ENCODE measurements at places on chromosomes 7 and 10.

- DNase-seq = no peak
Measured at GRCh38 chr10:60224066-60224705, 165.5 kb downstream of the ANK3 start.

DNA sequence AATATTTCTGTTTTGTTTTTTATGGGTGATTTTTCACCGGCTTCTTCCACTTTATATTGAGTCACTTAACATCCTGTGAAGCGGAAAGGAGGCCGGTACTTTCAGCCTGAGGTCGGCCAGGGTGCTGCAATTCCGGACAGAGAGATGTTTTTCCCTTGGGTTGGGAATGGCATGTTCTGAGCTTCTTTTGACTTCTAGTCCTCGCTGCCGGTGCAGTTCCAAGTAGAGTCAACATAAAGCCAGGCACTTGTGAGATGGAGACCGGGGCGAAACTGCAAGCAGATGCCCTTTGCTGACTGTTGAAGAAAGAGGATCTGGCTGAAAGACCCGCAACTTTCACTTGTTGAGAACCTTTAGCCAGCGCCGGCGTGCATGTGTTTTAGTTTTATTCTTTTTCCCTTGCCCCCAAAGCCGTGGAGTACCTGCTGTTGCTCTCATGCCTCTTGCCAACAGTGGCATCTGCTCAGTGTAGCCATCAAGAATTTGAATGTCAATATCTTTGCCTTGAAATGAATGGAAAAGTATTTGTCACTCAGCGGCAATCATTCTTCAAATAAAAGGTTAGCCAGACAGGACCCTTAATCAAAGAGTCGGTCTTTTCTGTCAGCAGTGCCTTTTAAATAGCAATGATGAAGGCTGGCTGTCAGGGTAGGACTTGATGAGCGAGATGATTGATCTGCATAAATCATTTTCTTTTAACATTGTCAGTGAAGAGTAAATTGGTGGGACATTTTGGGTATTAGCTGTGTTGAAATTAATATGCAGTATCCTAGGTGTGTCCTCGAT lies 351.2 kb downstream of the LRMDA start:
- no peak for DNase-seq

GRCh38 chr7:31146030-31146429 lies 93.9 kb downstream of the ADCYAP1R1 start:
- no peak for DNase-seq

DNA sequence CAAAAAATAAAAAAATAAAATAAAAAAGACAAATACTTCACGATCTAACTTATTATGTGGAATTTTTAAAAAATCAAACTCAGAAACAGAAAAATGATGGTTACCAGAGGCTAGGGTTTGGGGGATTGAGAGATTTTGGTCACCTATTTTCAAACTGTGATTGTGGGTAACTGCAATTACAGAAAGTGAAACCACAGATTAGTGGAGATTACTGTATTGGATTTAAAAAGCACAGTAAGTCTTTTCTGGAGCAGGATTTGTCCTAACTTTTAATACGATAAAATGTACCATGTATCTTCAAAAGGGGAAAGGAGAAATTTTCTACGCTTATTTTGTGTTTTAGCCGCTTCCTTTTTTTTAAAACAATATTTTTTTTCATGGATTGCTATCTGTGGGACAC lies 1204.9 kb upstream of the LRRTM3 start:
- DNase-seq = no peak

DNA sequence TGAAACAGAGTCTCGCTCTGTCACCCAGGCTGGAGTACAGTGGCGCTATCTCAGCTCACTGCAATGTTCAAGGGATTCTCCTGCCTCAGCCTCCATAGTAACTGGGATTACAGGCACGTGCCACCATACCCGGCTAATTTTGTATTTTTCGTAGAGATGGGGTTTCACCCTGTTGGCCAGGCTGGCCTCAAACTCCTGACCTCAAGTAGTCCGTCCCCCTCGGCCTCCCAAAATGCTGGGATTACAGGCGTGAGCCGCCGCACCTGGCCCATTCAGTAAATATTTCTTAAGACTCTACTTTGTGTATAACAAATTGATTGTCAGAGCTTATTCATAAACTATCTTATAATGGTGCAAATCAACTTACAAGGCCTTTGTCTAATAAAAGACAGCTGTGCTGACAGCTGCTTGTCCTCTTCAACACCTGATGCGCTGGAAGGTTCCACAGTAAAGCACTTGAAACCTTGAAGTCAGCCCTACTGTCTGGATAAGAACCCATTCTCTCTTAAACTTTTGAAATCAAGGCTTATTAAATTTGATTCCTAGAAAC lies 14.7 kb downstream of the ECHDC3 start:
- no peak for DNase-seq

DNA sequence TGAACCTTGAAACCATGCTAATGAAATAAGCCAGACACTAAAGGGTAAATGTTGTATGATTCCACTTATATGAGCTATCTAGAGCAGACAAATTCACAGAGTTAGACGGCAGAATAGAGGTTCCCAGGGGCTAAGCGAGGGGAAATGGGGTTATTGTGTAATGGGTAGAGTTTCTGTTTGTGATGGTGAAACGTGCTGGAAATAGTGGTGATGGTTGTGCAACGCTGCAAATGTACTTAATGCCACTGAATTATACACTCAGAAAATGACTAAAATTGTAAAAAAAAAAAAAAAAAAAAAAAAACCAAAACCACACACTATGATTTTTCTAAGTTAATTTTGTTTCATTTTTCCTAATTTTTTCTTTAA lies 30.0 kb downstream of the SFXN4 start:
- DNase-seq = no peak

DNA sequence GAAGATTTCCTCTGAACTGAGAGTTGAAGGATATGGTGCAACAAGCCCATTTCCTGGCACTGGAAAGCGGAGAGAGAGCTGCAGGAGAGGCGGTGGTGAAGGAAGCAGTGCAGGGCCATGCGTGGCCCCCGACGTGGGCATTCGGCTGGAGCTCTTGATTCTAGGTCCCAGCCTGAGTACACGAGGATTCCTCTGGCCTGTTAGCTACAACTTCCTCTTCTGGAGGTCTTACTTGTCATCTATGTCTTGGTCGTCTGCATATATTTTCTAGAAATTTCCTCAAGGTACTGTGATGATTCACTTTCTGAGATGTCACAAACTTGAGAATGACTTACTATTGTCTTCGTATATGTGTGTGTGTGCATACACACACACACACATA lies 59.2 kb upstream of the JAZF1 start:
- no peak for DNase-seq

GRCh38 chr10:120917521-120918250 lies 66.5 kb downstream of the WDR11 start:
- DNase-seq = no peak

DNA sequence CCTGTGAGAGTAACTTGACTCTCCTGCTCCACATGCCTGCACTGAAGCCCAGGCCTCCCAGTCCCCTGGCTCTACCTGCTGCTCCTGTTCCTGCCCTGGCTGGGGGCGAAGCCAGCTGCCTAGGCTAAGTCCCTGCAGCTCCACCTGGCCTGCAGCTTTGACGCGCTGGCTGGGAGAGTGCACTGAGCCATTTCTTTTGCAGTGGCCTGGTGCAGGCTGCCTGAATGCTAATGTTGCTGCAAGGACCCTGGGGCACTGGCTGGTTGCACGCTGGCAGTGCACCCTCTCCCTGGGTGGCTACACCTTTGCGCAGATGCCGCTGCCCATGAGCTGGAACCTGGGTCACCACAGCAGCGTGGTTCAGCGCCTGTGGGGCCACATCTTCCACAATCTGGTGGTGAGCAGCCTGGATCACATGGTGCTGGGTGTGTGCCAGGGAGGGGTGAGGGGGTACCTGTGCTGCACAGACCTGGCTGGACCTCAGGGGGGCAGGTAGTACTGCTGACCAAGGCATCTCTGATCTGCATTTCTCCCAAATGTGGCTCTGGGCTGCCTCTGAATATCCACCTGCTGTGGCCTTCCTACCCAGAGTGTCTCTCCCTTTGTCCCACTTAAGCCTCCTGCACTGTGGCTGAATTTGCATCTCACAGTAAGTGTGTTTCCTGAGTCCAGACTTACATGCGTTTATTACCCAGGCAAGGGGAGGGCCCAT lies 20.0 kb downstream of the IMPDH1 start:
- DNase-seq = no peak

DNA sequence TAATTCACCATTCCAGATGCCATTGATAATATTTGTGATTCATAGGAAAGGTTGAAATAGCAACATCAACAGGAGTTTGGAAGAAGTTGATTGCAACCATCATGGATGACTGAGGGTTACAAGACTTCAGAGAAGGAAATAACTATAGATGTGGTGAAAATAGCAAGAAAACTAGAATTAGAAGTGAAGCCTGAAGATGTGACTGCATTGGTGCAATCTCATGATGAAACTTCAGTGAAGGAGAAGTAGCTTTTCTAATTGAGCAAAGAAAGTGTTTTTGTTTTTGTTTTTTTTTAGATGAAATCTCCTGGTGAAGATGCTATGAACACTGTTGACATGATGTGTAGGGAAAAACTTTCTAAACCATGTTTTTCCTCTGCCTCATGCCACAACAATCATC lies 18.7 kb upstream of the CD36 start:
- no peak for DNase-seq

- no peak for DNase-seq
Measured at GRCh38 chr10:5897504-5897903, 7.5 kb downstream of the FBH1 start.

- no peak for DNase-seq
Measured at GRCh38 chr7:7614018-7614741, 26.4 kb upstream of the UMAD1 start.

- no peak for DNase-seq
Measured at GRCh38 chr7:132415259-132415658, 161.0 kb downstream of the PLXNA4 start.

DNA sequence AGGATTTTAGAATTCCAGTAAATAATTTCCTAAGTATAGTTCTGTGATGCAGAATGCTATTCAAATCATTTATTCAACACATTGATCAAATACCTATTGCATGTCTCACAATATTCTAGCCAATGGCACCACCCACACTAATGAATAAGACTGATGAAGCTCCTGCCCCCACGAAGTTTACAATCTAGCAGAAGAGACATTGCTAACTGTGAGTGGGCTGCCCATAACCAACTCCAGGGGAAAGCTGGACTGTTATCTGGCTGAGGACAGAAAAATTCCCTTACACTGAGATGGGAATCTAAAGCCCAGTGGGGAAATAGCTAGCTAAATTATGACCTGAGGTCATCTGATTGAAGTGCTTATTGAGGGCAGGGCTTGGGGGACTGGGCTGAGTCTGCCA lies 128.8 kb upstream of the LYZL2 start:
- DNase-seq = no peak

- no peak for DNase-seq
Measured at GRCh38 chr7:66246554-66247171, 41.5 kb downstream of the TPST1 start.

DNA sequence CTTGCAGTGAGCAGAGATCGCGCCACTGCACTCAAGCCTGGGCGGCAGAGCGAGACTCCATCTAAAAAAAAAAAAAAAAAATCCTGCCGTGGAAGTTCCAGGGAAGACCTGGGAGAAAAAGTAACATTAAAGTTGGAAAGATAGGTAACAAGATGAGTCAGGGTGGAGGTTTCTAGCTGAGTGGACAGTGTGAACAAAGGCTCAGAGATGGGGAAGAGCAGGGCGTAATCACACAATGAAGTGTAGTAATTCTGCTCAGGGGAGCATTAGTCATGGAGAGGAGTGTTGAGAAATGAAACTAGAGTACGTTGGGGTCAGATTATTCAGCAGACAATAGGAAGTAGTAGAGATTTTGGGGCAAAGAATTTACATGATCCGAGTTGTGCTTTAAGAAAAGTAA lies 21.6 kb upstream of the WASL start:
- DNase-seq = no peak

DNA sequence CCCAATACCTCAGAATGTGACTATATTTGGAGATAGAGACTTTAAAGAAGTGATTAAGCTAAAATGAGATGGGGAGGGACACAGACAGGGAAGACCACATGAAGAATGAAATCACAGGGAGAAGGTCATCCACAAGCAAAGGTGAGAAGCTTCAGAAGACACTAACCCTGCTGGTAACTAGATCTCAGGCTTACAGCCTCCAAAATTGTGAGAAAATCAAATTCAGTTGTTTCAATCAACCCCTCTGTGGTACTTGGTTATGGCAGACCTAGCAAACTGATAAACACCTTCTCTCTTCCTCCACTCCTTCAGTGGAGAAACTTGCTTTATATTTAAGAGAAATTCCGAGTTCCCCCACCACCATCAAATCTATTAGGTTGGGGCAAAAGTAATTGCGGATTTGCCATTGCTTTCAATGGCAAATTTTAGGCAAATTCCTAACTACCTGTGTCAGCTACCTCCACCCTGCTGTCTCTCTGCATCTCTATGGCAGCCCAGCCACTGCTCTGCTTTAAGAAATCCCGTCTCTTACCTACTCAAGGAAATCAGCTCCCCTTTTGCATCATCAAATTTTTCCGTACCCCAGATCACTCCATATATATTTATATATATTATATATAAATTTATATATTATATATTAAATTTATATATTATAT lies 38.2 kb downstream of the SEMA3E start:
- DNase-seq = no peak

DNA sequence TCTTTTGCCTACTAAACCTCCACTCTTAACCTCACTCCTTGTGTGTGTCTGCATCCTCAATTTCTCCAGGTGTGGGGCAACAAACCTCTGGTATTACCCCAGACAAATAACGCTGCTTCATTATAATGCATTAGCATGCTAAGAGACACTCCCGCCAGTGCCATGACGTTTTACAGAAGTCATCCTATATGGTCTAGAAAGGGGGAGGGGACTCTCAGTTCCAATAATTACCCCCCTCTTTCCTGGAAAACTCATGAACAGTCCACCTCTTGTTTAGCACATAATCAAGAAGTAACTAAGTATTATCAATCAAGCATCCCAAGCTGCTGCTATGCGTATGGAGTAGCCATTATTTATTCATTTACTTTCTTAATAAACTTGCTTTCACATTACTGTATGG lies 364.5 kb downstream of the TYW1 start:
- no peak for DNase-seq

- peak; percentile 31 for DNase-seq
Measured at GRCh38 chr7:130356121-130356875, 11.7 kb downstream of the CPA5 start.

- no peak for DNase-seq
Measured at GRCh38 chr7:84123965-84124547, 70.5 kb downstream of the SEMA3A start.

- no peak for DNase-seq
Measured at GRCh38 chr7:155163696-155164095, 93.6 kb downstream of the HTR5A start.

GRCh38 chr10:14926061-14926470 lies 27.8 kb downstream of the DCLRE1C start:
- no peak for DNase-seq

GRCh38 chr10:77823811-77824542 lies 102.6 kb downstream of the DLG5 start:
- no peak for DNase-seq
